ENCODE measurements at places on chromosomes 1 and 21. TPM values are rescaled to one million over a fixed set of nuclear protein-coding genes. Genes with fewer than 3 reads are reported as not detected.

GRCh38 chr21:18759267-18759666 lies 355.7 kb upstream of the TMPRSS15 start:
- DNase-seq = no peak

- DNase-seq = no peak
Observed at GRCh38 chr21:34878940-34879339, 170.2 kb downstream of the RUNX1 start.

DNA sequence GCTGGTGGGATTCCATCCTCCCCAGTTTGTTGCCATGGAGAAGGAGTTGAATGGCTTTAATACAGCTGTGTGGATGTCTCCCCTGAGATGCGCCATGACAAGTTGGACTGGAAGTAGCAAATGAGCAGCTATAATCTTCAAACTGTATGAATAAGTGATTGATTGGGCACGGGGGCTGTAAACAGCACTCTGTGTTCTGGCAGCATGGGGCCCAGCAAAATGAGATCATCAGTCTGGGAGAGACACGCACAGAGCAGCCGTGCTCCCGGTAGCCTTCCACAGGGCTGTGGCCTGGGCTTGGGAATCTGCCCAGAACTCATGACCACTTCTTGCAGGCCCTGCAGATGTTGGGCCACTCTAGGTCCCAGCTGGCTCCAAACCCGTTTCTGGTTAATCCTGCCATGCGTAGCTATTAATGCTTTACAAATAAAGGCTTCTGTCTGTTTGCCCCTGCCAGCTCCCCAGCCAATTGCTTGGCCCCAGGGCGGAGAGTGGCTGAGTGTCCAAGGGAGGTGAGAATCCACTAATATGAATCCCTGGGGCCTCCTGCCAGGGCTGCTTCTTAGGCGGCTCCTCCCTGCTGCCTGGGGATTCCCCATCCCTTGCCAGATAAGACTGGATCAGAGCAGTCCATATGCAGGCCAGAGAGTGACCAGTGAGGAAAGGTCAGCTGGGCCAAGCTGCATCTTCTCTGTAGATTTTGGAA lies 642.9 kb downstream of the AJAP1 start:
- no peak for DNase-seq

DNA sequence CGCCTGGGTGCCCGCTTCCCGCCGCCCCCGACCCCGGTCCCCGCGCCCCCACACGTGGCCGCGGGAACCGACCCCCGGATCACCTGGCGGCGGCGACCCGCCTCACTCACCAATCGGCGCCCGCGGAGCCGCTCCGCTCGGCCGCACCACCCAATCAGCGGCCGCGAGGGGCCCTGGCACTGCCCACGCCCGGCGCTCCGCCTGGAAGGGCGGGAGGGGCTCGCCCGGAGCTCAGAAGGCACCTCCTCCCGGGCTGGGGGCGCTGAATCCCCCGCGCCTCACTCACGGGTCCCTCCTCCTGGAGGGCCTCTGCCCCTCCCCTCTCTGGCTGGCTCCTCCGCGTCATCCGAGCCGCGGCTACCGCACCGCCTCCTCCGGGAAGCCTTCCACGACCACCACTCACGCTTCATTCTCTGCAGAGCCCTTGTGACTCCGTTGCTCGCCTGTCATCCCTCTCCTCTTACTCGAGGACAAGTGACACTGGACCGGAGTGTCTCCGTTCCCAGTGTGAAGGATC lies 374 bp downstream of the SH2D5 start:
- DNase-seq = peak; percentile 57

DNA sequence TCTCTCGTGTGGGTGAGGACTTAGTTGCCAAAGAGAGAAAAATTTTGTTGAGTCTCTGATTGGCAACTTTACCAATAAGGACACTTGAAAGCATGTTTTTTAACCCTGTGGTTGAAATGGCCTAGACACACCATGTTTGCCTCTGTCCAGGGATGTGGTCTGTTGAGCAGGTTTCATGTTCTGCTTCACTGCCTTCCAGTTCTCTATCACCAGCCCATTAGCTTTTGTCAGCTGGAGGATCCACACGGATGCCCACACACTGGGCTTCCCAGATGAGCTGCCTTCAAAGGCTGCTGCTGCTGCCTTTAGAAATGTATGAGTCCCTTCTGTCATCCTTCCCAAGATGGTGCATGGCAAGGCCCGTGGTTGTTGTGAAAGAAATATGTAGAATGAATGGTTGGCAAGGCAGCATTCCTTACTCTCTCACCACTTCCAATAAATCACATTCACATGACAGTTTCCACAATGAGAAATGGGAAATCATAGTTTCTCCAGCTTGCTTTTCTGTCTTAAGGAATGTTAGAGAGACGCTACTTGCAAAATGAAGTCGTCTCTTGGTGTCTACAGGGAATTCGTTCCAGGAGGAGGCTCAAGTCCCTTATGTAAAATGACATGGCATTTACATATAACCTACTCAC lies 108.2 kb upstream of the SLC35F3 start:
- DNase-seq = no peak

DNA sequence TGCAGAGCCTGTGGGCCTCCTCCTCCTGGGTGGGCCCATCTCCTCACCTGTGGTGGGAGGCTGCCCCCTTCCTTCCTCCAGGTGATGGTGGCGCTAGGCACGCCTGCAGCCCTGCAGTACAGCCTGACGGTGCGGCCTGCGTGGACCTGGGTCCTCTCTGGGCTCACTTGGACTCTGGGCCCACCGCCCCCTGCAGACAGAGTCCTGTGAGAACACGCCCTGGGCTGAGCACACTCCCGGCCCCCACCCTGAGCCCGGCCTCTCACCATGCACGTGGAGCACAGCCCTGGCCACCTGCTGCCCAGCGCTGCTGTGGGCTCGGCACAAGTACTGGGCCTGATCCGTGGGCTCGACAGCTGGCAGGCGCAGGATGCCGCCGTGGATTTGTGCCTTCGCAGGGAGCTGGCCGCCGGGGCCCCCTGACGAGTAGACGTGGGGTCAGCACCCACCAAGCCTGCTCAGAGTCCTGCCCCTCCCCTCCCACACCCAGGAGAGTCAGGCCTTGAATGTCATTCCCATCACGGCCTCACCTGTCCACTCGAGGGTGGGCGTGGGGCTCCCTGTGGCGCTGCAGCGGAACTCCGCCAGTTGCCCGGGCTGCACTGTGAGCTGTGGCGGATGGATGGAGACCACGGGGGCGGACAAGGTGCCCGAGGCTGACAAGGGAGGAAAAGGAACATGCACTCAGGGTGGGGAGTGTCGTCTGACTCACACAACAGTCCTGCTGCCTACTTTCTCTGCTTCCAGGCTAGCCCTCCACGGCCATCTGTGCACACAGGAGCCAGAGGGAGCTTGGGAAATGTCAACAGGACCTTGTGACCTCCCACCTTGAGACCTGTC lies 43.4 kb downstream of the LDLRAD2 start:
- DNase-seq = no peak

GRCh38 chr1:62621907-62622306 lies 24.6 kb downstream of the ANGPTL3 start:
- DNase-seq = no peak

GRCh38 chr1:50023292-50024159 lies at the start of gene AGBL4:
TSS of gene AGBL4 (minus strand) at chr1:50023954.
- no peak for DNase-seq

DNA sequence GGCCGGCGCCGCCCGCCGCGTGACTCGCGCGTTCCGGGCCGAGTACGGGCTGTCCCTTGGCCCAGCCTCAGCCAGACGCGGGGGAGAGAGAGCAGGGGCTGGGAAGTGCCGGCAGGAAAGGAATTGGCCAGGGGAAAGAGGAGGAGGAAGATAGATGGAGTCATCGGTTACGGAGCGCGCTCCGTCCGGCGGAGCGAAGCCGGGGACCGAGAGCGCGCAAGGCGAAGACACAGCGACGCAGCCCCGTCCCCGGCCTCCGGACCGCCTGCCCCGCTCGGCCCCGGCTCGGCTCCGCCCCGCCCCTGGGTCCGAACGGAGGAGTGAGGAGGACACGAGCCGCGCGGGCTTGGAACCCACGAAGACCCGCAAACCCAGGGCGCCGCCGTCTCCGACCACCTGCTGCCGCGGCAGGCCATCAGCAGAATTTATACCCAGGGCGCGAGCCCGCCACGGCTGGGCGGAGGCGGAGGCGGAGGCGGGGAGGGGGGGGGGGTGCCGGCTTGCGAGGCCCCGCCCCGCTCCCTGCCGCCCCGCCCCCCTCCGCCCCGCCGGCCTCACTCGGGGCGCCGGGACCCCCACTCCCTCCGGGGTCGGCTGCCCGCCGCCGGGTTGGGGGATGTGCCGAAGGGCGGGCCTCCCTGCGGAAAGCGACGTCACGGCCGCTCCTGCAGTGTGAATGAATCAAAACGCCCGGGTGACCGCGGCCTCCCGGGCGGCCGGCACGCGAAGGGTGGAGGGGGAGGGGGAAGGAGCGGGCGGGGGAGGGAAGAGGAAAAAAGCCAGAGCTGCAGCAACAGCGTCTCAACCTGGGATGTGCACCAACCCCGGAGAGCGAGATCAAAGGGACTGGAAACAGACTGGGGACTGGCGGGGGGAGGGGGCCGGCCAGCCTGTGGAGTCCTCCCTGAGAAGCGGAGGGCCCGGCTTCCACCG lies at the start of gene LHX4:
LHX4 (plus strand) TSS at position 782 of the 933 bp plus-strand sequence. CDS start 266 bp downstream, outside the sequence.
- DNase-seq = no peak

- DNase-seq = no peak
Observed at GRCh38 chr1:69914976-69915765, 290.2 kb downstream of the LRRC40 start.

GRCh38 chr1:44637702-44638411 lies 36.4 kb downstream of the TMEM53 start:
- DNase-seq = no peak

DNA sequence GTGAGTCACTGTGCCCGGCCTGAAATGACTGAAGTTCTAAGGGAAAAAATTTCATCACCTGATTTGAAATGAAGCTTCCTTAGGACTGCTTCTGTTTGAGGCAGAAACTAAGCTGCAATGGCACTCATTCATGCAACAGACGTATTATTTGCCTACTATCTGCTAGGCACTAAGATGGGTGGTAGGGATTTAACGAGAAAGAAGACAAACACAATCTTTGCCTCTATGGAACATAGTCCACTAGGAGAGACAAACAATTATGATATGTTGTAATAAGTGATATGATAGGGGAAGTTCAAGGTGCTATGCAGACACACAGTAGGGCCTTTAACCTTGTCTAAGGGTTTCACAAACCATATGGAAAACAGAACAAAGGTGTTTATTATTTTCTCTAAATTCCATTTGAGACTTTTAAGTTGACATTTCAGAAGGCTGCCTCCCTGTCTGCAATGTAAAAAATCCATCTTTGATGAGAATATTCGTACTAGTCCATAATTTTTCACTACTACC lies 11.3 kb downstream of the LIX1L start:
- DNase-seq = no peak

GRCh38 chr1:192977089-192977706 lies 82.0 kb downstream of the UCHL5 start:
- no peak for DNase-seq

DNA sequence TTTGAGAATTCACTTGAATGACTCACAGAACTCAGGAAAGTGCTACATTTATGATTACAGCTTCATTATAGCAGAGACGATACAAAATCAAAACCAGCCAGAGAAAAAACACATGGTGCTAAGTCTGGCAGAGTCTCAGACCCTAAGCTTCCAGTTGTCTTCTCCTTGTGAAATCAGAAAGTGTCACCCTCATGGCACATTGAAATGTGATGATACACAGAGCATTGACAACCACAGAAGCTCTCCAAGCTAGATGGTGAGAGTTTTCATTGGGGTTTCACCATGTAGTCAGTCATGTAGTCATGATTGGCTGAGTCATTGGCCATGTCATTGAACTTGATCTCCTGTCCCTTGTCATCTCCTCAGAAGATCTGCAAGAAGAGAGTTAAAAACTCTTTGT lies 526.6 kb downstream of the MRPL39 start:
- DNase-seq = no peak

DNA sequence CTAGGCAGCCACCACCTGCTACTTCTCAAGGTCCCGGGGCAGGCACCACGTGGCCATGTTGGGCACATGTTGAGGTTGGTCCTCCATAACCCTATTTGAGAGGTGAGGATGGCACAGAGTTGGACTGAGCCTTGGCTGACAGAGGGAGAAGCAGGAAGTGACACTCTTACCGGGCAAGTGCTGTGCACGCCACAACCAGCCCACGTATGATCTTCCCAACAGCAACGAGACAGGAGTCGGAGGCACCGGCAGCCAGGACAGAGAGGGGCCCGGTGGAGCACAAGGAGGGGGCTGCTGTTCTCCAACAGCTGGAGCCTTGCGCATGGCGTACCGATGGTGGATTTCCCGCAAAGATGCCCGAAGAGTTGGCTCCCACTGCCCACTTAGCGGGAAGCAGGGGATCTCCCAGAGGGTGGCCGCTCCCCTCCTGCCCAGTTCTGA lies 3.4 kb downstream of the CLEC20A start:
- DNase-seq = no peak

DNA sequence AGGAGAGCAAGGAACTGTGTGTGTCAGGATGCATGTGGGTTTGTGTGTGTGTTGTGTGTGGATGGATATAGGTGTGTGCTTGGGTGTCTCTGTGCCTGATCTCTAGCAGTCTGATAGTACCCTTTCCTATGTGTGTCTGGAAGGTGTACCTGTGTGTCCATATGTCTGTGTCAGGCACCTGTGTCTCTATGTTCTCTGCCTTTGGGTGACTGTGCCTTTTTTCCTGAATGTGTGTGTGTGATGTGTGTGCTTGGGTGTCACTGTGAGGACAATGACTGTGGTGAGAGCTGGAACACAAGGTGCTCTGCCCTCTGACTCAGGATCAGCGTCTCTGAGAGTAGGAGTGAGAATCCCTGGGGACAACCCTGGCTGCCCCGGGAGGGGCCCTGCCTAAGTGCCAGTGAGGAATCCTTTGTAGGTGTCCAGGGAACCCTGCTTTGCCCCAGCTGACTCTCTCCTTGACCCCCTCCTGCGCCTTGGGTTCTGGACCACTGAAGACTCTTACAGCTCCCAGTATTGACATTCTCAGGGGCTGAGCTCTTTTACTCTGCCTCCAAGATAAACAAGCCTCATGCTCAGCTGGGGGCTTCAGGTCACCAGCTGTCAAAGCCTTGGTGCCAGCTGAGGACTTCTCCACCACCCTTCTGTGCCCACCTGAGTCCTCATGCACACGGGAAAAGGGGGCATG lies 735 bp upstream of the EFNA3 start:
- DNase-seq = no peak

DNA sequence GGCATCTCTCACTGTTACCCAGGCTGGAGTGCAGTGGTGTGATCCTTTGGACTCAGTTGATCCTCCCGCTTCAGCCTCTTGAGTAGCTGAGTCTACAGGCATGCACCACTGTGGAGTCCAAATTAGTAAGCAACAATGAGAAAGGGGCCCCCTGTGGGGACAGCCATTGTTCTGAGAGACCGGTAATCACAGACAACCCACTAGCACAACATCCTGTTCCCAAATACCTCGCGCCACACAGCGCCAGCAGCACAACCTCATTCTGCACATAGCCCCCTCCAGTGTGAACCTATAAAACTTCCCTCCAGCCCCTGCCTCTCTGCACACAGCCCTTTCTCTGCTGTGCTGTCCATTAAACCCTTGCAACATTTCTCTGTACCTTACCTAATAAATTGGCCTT lies 226.4 kb downstream of the DYRK1A start:
- DNase-seq = no peak

- no peak for DNase-seq
Observed at GRCh38 chr1:9471679-9472078, 67.6 kb upstream of the SLC25A33 start.

GRCh38 chr1:184418652-184419349 lies 32.0 kb downstream of the C1orf21 start:
- no peak for DNase-seq

DARS2 gene
- total RNA-seq = 35.5 TPM

VSIG8 gene
- not detected for total RNA-seq

OR14K1 gene
- not detected for total RNA-seq

TSTD1 gene
- total RNA-seq = 67.2 TPM

DNAJC28 gene
- total RNA-seq = not detected

CBS gene
- 9.4 TPM for total RNA-seq

CELA3A gene
- 6.9 TPM for total RNA-seq

PRMT6 gene
- total RNA-seq = 28.7 TPM

IKBKE gene
- total RNA-seq = 14.7 TPM

LCE1D gene
- total RNA-seq = not detected

ROR1 gene
- 0.08 TPM for total RNA-seq

DCLRE1B gene
- total RNA-seq = 23.2 TPM
